ENCODE measurements at places on chromosomes 7 and 10.

DNA sequence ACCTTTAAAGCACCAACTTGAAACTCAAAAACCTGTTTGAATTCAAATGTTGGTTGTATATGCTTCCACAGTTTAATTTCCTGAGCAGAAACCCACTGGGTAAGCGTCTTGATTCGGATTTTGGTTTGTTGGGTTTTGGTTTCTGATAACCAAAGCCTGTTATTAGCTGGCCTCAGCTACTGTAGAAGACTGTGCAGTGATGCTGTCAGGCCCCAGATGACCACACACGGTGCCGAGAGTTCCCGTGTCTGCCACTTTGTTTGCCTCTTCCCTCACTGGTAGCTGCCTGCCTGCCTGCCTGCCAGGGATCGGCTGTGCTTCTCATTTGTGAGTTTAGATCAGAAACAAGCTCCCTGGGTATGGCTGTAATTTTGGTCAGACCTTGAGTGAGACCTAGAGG lies 5.6 kb downstream of the MDH2 start:
- DNase-seq: no peak

DNA sequence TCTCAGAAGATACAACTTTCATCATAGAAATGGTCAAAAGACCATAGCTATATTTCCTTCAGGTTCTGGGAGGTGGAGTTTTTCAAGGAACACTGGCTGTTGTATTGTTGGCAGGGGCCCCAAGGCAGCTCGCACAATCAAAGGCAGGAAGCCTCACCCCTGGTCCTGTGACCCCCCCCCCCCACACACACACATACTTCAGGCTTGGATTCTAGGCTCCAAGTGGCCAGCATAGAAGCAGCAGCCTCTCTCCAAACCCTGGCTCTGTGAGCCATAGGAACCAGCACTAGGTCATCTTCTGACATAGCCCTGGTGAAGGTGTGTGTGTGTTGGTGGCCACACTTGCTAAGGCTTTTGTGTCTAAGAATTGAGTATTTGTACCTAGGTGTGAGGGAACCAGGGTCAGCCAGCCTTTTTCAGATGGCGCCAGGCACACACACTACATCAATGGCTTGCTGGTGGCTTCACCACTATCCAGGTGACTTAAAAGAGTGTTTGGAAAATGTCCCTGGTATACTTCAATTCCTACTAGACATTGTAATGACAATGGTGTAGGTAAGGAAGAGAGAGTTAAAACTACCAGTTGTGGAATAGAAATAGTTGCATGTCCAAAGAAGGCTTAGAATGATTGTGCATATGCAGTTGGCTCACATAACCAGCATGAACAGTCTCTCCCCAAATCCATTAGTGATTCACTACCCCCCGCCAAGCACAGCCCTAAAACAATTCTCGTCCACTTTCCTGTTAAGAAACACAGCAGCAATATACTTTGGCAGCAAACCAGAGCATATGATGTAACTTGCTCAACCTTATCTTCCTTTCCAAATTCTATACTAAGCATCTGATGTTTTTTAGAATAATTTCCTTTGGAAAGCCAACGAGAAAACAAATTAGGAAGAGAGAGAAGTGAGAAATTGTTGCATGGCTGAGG lies 91.3 kb downstream of the AVL9 start:
- DNase-seq: no peak

DNA sequence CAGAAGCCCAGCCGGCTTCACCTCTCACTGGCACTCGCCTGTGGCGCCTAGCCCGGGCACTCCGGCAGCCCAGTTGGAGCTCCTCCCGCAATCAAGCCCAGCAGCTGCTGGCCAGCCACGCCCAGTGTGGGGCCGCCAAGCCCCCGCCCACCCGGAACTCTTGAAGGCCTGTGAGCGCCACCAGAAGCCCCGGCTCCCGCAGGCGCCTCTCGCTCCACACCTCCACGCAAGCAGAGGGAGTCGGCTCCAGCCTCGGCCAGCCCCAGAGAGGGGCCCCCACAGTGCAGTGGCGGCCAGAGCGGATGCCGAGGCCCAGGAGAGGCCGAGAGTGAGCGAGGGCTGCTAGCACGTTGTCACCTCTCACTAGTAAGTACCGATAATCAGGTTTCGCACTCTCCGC lies 240.7 kb downstream of the TFEC start:
- no peak for DNase-seq

DNA sequence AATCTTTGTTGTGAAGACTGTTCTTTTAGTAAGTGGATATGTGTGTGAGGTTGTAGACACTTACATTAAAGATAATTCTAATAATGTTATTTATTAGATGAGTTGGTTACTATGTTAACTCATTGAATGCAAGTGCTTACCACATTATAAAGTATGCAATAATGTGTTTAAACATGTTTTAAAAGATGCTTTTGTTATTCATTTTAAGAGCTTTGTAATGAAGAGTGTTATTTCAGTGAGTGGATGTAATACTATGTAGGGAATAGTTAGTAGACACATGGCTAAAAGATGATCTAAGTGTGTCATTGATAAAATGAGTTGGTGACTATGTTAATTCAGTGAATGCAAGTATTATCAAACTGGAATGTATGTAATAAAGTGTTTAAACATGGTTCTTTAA lies 70.0 kb upstream of the VOPP1 start:
- DNase-seq: no peak

DNA sequence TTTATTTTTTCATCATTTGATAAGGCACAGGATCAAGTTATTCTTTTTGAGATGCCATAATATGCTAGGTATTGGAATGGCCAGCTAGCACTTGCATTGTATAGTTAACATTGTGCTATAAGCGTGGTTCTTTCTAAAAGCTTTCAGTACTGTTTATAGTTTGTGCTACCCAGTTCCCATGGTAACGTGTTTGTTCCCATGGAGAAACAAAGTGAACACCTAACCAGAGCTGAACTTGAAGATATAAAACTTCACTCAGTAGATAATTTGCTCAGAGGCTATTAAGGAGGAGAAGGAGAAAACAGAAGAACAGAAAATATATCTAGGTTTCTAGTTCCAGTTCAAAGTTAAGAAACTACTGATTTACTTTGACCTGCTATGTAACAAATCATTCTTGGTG lies 23.6 kb upstream of the ITGB8 start:
- DNase-seq: no peak

DNA sequence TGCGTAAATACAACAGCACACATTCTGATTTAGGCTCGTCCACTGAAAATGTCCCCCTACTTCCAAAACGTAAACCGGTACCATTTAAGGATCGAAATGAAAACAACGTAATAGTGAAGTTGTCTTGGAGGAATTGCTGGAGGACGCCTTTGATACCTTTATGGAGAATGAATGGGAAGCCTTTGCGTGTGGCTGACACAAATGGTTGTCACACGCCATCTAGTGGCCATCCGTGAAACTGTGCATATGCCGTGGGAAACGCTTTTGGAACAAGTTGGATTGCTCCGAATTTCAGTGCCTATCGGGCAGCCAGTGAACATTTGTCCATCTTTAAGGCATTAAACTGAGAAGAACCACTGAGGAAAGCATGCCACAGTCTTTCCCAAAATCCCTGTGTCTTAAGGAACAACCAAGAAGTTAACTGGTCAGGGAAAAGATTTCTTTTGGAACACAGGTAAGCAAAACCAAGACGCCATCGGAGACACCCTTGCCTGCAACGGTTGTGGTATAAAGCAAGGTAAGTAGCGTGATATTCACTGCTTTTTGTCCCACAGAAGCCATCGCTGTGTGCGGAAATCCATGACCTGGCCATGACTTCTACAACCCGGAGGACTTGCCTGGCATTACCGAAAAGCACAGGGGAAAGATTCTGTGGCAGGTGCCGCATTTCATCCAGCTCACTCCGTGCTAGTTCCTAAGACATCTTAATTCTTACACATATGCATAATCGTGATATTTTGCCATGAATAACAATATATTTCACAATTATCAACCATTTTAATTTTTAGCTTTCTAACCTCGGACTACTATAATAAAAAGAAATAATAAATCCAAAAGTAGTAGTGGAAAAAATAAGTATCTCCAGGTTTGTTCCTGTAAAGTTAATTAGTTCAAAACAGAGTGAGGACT lies 100.6 kb downstream of the FAM204A start:
- DNase-seq: no peak

GRCh38 chr10:60372436-60372835 lies 17.2 kb downstream of the ANK3 start:
- DNase-seq: no peak

DNA sequence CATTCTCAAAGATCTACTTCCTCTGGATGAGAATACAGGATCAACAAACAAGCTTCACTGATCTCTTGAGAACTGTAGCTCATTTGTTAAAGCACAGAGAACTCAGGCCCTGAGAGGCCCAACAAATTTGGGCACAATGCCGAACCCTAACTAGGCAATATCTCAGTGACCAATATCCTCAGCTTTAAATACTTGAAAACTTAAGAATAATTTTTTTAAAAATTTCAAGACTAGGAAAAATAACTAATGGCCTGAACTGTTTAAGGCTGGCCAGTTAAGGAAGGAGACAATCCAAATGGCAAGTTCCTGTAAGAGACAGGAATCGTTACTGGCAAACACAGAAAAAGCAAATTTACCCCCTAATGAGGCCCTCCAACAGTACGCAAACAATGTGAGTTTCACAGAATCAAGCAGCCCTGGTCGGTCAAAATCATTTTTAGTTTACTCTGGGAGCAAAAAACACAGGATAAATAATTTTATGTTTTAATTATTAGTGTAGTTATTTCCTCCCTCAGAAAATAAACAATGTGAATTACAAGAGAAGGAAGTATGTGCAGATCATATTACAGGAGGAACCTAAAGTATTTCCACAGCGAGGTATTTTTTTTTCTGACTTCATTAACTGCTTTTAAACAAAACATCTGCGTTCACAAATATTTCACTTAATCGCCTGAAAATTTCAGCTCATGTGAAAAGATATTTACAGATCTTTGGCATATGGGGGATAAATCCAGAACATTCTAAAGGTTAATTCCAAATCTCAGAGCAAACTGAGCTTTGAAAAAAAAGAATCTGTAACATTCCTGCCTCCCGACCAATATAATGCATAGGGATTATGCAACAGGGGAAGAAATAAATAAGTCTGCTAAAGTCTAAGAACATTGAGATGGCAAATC lies 39.5 kb downstream of the NT5C2 start:
- no peak for DNase-seq

DNA sequence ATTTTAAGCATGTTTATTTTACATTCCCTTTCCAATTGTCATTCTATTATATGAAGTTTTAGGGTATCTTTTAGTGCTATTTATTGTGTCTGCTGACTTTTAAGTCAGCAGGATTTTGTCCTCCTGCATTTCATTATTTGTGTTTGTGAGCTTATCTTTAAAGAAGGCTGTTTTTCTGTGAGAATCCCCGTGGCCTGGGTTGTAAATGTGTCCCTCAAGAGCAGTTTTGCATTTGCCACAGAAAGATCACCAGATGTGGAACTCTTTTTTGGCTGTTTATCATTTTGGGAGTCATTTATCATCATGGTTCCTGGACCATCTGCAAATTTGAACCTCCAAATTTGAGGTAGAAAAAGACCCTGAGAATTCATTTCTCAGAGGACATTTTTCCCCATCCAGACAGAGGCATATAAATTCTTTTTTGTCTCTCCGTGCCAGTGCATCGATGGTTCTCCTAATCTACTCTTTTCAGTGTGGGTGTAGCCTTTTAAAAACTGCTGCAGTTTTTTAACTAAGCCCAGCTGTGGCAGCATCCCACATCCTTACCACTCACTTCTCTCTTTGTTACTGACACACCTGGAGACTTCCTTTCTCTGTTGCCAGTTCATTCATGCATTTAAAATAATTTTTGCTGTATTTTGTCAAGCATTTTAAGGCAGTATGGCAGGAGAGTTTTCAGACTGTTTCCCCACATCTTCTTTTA lies 20.1 kb upstream of the MTURN start:
- DNase-seq: no peak

GRCh38 chr10:49359349-49360270 lies 36.3 kb downstream of the DRGX start:
- DNase-seq: no peak

DNA sequence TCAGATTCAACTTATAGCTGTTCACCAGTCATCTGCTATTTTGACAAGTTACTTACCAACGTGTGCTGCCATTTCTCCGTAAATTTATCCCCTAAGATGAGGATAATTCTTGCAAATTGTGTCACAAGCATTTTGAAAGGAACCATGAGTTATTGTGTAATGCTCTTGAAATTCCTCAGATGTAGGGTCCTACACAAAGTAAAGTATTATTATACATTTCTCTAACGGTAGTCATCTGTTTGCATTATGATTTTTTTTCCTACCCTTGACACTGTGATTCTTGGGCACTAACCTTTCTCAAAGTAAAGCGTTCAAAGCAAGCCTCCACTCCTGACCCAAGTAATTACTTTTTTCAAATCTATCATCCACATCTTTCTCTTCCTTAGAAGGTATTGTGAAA lies 8.1 kb downstream of the HERC4 start:
- DNase-seq: no peak

DNA sequence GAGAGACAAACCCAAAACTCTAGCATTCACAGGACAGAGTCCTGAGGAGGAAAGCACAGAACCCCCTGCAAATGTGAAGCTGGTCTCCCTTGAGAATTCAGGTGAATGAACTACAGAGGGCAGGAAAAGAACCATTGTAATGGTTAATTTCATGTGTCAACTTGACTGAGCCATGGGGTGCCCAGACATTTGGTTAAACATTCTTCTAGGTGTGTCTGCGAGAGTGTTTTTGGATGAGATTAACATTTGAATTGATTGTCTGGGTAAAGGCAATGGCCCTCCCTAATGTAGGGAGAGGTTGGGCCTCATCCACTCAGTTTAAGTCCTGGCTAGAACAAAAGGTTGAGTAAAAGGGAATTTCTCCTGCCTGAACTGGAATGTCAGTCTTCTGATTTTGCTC lies 15.7 kb upstream of the CDK1 start:
- DNase-seq: no peak

DNA sequence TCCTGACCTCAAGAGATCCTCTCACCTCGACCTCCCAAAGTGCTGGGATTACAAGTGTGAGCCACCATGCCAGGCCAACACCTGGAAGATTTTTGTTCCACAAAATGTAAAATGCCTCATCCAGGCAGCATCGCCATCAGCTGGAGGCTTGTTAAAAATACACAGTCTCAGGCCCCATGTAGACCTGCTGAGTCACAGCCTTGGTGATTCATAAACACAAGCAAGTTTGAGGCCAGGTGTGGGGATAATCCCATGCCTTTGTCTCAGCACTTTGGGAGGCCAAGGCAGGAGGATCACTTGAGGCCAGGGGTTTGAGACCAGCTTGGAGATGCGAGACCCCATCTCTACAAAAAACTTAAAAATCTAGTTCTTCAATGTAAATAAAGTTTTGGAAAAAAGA lies 49.1 kb upstream of the FOXK1 start:
- no peak for DNase-seq

GRCh38 chr10:107502229-107502985 lies 337.9 kb upstream of the SORCS1 start:
- DNase-seq: no peak

- no peak for DNase-seq
Measured at GRCh38 chr10:13961097-13961496, 369.6 kb downstream of the FRMD4A start.
